Activated CD8-positive, alpha-beta memory T cell treated with anti-CD3 and anti-CD28 coated beads for 24 hours (primary cell): ENCODE measurements at places on chromosomes 7 and 10.

DNA sequence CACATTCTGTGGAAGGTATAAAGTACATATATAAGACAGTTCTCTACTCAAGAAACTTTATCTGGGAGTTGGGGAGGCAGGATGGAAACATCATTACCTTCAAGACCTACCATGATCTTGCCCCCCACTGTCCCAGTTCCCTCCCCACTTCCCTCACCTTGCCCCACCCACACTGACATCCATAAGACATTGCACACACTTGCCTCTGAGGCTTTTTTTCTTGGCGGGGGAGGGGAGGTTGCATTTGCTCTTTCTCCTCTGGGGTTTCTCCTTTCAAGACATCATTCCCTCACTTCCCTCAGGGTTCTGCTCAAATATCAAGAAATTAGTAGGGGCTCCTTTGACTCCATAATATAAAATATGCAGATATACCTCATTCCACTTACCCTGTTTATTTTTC, 276.0 kb downstream of the ARL4A start:
- no peak for DNase-seq

GRCh38 chr7:142376356-142376997, 118.6 kb upstream of the PRSS58 start:
- no peak for DNase-seq

DNA sequence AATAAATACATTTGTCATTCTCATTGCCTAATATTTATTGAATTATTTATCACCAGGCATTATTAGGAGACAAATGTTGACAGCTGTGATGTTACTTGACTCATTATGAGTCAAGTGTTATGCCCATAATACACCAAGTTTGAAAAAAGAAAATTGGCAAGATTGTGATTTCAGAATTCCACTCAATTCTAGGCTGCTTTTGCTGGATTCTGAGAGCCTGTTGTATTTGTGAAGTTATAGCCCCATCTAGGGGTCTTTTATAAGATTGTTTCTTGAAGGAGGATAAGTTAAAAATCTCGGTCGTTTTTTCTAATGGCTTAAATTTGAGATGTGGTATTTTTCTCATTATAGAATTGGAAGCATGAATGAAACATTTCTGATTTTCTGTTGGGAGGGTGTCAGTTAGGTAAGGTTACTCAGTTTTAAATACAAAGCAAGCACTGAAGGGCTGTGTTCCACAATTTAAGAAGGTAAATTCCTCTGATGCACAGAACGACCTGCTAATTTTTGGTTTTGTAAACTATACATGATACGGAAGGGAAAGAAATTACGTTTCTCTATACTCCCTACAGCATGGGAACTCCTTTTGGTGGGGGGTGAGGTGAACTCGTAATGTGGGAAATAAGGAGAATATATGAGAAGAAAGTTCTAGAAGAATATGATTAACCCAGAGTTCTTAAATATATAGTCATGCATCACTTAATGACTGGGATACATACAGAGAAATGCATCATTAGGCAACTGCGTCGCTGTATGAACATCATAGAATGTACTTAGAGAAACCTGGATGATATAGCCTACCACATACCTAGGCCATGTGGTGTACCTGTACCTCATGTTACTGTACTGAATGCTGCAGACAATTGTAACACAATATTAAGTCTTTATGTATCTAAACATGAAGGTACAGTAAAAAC, 2.6 kb downstream of the STK31 start:
- DNase-seq: no peak

GRCh38 chr7:16644157-16644556, 1.4 kb downstream of the ANKMY2 start:
- DNase-seq: no peak

DNA sequence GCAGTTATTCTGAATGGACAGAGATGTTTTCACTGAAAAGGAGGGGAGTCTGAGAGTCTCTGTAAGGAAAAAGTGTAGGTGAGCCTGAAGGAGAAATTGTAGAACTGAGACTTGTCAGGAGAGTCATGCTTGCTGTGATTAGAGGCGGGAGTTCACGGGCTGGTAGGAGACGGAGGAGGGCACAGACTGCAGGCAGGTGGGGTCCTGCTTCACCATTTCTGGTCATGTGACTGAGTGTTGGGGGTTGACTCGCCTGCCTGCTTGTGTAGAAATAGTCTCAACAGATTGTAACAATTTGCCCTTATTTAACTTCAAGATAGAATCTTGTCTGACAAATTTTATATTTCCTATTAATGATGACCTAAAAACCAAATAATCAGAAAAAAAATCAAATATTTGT, 70.3 kb downstream of the OGDH start:
- DNase-seq: no peak

DNA sequence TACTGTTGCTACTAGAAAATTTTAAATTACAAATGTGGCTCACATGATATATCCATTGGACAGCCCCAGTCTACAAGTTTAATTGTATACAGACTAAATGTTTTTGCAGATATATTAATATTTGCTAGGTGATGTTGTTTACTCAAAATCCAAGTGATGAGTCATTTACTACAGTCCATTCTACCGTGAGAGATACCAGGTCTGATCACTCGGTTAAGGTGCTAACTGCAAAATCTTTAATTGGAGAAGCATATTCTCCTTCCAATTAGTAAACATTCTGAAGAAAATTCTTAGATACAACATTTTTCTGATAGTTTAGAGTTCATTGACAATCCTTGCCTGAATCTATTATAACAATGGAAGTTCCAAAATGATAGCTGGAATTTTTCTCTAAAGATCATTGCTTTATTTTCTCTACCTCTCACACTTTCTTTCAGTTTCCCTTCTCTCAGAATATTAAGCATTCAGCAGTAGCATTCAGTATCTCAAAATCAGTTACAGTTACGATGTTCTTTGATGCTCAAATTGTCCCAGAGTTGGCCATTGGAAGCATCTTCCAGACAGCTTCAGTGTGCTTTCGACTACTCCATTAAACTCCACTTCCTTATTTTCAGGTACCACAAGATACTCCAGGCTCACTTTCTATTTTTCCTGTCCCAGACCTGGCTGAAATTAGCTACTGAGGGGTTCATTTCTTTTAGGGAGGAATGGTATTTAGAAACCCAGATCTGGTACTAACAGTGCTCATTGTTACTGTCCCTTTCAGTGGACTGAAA, 2.3 kb downstream of the ABCB1 start:
- DNase-seq: no peak

- DNase-seq: no peak
Observed at GRCh38 chr10:69425511-69426298, 9.0 kb upstream of the TACR2 start.

GRCh38 chr7:27344471-27344870, 101.9 kb downstream of the EVX1 start:
- no peak for DNase-seq

DNA sequence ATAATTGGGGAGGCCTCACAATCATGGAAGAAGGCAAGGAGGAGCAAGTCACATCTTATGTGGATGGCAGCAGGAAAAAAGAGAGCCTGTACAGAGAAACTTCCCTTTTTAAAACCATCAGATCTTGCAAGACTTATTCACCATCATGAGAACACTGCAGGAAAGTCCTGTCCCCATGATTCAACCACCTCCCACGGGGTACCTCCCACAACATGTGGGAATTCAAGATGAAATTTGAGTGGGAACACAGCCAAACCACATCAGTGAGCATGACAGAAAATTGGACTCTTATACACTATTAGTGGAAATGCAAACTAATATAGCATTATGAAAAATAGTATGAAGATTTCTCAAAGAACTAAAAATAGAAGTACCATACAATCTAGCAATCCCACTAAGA, 271.2 kb downstream of the MAGI2 start:
- DNase-seq: no peak

DNA sequence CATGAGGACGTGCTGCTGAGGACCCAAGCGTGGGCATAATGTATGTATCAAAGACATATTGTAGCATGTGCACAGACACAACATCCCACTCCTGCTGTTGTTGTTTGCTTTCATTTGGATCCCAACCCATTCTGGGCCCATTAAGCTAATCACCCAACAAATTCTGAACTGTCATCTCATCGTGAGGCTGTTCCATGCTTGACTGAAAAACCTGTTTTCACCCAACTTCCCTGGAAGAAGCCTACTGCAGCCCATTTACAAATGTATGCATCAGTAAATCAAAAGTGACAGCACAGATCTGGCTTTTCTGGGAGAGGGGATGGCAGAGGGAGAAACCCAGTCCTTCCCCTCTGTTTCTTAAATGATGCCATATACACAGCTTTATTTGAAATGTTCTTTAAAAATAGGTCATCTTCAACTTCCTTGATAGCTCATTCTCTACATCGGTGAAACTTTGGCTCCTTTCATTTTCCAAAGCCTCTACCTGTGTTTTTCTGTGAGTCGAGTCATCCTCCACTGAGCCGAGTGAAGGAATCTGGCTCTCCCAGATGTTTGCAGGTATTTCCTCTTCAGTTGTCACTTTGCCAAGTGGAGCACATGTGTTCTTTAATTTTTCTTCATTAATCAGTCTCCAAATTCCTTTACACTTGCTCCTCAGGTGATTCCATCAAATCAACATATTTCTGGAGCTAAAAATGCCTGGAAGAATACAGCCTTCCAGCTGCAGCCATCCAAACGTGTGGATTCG, 151.8 kb downstream of the CHN2 start:
- no peak for DNase-seq

- DNase-seq: peak; percentile 92
Observed at GRCh38 chr7:2978408-2978807, 65.3 kb downstream of the CARD11 start.

GRCh38 chr7:2405201-2405600, 1.8 kb downstream of the CHST12 start:
- DNase-seq: no peak

GRCh38 chr10:123563581-123563855, 102.6 kb upstream of the GPR26 start:
- no peak for DNase-seq

- no peak for DNase-seq
Observed at GRCh38 chr7:18320422-18320821, 175.1 kb upstream of the HDAC9 start.

DNA sequence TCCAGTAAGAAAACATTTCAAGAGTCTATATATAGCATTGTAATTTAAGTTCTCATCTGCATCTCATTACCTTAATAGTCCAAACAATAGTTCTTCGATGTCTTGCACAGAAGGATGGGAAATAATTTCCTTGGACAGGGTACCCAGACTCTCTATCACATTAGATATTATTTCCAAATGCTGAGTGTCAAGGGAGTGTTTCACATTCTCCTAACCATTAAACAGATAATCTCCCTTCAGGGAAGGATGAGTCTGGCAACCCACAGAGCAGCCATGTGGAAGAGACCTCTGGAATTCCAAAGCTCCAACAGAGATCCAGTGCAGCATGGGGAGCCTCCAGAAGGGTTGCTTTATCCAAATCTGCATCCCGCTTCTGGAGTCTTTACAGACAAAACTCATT, 89.6 kb downstream of the FZD1 start:
- DNase-seq: no peak

DNA sequence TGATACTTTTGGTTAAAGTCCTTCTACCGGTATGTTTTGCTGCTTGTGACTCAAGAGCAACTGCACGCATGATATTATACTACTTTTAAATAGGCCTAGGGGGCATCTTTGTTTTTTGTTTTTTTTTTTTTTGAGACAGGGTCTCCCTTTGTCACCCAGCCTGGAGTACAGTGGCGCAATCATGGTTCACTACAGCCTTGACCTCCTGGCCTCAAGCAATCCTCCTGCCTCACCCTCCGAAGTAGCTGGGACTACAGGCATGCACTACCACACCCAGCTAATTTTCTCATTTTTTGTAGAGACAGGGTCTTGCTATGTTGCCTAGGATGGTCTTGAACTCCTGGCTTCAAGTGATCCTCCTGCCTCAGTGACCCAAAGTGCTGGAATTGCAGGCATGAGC, 80.2 kb downstream of the ZMYND11 start:
- no peak for DNase-seq

DNA sequence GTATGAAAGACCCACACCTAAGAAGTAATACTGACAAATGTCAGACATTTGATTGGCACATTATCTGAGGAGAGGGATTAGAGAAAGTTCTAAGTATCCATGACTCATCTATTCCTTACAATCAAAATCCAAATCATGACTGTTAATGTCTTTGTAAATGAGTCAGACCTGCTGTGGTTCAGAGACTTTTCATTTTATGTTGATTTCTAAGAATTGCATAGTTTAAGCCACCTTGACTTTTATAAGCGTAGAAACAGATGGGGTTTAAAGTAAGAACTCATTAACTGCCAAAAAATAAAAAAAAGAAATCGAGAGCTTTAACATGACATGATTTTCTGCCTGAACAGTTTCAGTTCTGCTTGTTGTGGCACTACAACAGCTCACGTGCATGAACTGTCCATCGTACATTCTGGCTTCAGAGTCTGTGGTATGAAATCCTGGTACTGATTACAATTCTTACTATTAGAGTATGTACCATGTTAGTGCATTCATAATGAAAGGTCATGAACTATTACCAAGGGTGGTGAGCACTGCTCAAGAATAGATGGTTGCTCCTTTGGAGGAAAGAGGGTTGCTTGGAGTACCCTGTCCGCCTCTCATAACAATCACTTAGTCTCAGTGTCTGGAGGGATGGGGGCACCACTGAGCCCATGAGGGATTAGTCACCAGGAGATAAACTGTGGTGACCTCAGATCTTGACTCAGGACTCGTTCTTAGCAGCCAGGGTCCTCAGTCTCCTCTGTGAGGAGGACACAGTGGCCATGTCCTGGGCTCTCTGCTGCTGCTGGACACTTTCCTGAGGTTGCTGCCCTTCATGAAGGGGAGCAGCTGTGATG, 42.2 kb downstream of the ACSM6 start:
- no peak for DNase-seq

- DNase-seq: peak; percentile 69
Observed at GRCh38 chr10:103605359-103606096, 112.0 kb downstream of the NEURL1 start.

DNA sequence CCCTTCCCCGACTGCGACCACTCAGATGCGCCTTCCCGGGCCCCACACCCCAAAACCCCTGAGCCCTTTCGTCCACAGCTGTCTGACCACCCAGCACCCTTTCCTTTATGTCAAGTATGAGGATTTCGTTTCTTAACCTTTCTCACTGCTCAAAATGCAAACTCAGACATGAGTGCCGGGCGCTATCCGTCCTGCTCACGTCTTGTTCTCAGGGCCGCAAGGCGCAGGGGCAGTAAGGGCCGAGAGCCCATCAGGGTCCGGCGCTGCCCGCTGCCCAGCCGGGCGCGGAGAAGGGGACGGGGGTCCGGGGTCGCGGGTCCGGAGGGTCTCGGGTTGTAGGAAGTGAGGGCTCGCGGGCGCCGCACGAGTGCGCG, 670 bp upstream of the RBM33 start:
- no peak for DNase-seq

DNA sequence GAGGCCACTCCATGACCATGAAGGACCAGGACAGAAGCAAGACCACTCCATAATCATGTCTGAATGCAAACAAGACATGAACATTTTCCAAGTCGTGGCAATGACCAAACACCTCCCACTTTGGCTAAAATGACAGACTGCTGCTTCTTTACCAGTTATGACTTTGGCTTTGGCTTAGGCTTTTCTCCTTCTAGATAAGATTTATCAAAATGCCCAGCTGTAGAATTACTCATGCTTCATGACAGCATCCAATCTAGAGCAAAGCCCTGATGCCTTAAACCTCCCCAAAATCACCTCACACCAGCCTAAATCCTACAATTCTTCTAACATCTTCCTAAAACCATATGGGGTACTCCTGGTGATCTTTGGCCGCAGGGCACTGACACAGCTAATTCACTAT, 102.1 kb downstream of the VPS41 start:
- no peak for DNase-seq
